ENCODE measurements at places on chromosomes 6 and 20.

DNA sequence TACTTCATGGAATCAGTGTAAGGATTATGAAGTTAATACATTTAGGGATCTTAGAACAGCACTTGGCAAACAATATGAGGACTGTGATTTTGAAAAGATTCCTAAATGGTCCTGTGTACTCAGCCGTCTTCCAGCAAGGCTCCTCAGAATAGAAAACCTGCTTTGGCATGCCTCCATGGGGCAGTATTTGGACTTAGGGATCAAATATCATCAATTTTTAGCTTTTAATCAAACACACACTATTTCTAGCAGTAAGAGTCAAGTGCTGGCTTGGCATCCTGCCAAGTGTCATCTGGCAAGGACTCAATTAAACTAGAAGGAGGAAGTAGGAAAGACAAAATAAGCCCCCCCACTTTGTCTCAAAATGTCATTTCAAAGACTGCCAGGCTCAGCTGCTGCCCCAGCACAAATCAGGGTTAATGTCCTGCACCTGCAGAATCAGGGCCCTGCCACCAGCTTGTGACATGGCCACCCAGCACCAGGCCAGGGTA, 40.8 kb downstream of the IYD start:
- DNase-seq, result no peak

DNA sequence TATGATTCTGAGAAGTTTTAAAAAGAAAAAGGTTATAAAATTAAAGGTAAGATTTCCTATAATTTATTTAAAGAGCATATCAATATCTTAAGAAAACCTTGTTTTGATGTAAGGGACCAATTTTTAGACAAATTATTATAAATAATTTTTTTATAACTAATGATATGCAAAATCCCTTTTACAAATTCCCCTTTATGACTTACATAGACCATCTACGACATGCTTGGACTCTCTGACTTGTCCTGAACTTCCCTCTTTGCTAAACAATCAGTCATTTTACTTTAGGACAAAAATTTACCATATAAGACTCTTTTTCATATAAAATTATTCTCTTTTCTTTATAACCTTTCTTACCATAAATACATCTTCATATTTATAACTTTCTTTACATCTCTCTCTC, 15.3 kb upstream of the ANGPT4 start:
- no peak for DNase-seq

- DNase-seq, result no peak
These were observed 105.0 kb downstream of the SLC24A3 start for GRCh38 chr20:19317237-19318069.

- no peak for DNase-seq
These were observed 11.3 kb downstream of the SIRPA start for GRCh38 chr20:1906361-1907051.

GRCh38 chr6:53611342-53611741, 54.2 kb downstream of the KLHL31 start:
- DNase-seq, result no peak

GRCh38 chr6:118935331-118935668, 341 bp upstream of the MCM9 start:
- no peak for DNase-seq

DNA sequence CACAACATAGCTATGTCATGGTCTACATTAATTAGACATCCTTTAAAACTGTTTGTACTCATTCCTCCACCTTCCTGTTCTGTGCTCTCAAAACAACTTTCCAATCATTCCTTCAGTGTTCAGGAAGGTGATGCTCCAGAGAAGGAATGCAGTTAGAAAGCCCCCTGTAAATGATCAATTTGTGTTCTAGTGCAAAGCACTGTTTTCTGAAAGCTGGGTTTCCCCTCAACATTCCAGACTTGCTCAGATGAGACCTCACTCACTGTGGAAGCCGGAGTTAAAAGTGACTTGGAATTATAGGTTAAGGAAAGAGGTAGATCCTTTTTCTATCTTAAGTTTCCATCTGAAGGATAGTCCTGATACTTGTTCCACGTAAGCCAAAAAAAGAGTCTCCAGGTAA, 95.9 kb downstream of the BMP2 start:
- DNase-seq, result no peak

GRCh38 chr6:63683071-63683603, 47.5 kb downstream of the PHF3 start:
- DNase-seq, result no peak

DNA sequence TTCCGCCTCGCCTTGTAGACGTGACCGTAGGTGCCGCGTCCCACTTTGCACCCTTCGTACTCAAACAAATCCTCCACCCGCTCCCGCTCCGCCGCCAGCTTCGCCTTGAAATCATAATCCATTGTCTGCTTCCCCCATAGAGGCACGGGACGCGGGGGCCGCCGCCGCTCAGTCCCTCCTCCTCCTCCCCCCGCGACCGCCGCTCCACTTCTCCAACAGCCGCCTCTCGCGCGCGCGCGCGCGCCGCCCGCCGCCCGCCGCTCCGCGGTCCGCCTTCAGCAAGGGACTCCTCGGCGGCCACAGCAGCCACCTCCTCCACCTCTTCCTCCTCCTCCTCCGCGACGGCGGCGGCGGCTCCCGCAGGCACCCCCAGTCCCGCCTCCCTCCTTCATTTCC, 256 bp downstream of the CDK19 start:
- no peak for DNase-seq

- no peak for DNase-seq
These were observed 70.9 kb downstream of the QKI start for GRCh38 chr6:163485388-163485851.

GRCh38 chr6:26550250-26550993, 12.3 kb downstream of the HMGN4 start:
- DNase-seq, result peak; percentile 92

DNA sequence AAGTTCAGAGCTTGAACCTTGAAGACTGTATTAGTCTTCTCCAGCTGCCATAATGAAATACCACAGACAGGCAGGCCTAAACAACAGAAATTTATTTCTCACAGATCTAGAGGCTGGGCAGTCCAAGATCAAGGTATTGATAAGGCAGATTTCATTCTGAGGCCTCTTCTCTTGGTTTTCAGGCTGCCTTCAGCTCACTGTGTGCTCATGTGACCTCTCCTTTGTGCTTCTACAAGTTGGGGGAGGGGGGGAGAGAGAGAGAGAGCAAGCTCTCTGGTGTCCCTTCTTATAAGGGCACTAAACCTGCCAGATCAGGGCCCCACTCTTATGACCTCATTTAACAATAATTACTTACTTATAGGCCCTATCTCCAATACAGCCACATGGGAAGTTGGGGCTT, 102.6 kb upstream of the RSPO3 start:
- no peak for DNase-seq

DNA sequence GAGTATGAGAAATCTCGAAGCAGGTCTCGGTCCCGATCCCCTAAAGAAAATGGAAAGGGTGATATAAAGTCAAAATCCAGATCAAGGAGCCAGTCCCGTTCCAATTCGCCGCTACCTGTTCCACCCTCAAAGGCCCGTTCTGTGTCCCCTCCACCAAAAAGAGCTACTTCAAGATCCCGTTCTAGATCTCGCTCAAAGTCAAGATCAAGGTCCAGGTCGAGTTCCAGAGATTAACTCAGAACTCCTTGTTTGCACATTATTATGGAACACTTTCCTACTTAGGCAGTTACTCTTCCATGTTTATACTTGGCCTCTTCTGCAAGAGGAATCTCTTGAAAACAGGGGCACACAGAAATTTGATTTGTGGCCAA, 3.1 kb downstream of the SRSF6 start:
- no peak for DNase-seq

DNA sequence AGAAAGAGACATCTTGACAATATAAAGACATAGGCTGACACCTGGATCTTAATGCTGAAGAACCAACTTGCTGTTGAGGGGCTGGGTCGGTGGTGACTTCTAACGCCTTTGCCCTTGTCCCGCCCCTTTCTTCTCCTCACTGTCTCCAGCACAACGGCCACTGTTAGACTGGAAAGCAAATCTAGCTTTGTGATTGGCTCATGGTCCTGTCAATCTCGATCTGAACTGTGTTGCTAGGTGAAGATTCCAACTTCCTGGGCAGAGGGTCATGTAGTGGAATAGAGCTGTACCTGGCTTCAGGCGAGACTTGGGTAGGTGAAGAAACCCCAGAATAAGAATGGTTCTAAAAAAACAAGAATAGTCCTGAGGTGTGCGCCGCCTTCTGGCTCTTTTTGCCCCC, at the start of gene PGK2:
PGK2 (minus strand) TSS at position 110 of the 400 bp plus-strand sequence; CDS start at position 12, 98 bp downstream.
- DNase-seq, result peak; percentile 13

DNA sequence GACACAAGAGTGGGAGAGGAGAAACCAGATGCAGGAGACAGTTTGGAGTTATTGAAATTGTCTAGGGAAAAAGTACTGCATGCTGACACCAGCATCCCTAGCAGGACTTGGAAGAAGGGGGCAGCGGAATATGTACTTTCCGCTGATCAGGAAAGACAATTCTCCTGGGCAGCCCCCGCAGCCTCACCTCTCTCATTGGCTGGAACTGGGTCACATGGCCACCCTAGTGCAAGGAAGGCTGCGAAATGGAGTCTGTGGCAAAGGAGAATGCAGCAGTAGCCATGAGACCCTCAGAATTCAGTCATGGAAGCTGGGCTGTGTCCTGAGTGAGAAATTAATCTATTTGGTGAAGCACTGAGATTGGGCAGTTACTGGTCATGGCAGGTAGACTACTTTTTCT, 131.3 kb downstream of the CLIC5 start:
- no peak for DNase-seq

DNA sequence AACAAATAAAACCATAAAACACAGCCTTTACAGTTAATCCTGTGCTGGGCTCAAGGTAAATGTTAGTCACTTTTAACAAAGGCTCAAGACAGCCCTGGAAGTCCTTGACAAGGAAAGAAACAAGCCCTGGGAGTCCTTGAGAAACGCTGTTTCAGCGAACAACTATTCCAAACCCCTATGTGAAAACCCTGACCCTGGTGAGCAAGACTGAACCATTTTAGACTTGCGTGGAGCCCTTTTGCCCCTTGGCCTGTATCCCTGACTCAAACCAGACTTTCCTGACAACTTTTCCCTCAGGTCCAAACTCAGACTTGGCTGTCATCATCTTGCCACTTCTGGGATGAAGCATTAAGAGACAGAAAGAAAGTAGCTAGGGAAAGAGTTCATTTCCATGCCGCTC, 180.4 kb downstream of the AIG1 start:
- DNase-seq, result no peak

GRCh38 chr20:5888041-5888440, 62.3 kb downstream of the TRMT6 start:
- no peak for DNase-seq

DNA sequence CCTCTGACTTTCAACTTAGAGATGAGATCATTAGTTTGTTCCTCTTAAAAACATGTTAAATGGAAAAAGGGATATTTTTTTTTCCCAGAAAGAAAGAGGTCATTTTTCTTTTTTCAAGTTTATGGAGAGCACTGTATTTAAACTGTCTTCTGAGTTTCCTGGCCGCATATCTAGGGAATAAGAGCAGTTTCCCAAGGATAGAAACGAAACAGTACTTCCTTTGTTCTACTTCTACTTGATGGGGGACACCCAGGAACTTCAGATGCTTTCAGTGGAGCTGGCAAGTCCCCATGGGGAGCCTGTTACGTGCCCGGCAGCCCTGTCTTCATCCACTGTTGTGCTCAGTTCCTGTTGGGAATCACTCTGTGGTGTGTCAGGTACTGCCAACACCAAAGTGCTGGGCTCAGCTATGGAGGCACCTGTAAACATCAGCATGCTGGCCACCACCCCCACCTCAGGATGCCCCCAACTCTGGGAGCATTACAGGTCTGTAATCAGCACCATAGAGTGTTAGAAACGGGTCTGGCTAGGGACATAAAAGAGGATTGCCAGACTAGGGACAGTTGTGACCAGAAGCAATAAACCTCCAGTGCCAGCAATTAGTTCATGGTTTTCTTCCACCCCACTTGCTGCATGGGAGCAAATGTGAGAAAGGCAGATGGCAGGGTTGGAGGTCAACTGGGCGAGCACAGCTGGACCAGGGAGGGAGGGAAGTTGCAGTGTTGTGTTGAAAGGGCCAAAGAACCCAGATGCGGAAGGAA, 221.7 kb upstream of the ECI2 start:
- no peak for DNase-seq

DNA sequence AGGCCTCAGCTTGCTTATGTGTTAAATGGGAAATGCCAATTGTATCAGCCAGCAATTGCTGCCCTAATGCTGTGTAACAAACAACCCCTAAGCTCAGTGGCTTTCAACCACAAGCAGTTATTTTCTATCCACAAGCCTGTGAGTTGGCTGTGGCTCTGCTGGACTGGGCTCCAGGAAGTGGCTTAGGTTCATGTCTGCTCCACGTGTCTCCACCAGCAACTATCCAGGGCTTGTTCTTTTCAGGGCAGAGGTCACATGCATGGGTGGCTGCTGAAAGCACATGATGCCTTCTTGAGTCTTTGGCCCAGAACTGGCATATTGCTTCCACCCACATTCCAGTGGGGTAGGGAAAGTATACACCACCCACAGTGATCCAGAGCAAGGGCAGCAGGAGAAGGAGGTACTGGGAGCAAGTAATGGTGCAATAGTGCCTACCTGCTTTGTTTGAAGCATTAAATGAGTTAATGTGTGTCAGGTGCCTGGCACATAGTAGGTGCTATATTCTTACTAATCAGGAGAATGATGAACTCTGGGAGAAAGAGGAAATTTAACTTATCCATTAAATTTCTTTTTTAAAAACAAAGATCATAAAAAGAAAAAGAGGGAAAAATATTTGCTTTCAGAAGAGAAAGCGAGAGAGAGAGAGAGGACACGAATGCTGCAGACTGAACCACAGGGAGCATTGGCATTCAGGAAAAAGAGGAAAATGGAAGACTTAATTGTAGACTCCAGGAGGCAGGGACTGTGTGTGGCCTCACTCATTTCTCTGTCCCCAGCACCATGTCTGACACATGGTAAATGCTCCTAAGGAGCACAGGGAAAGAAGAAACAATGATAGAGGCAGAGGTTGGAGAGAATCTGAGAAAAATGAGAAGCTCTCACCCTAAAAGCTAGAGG, 25.2 kb upstream of the RNF24 start:
- no peak for DNase-seq

GRCh38 chr6:39181333-39181732, 47.9 kb downstream of the KCNK5 start:
- no peak for DNase-seq

- DNase-seq, result no peak
These were observed 8.9 kb upstream of the TNFRSF6B start for GRCh38 chr20:63687419-63688178.

- DNase-seq, result no peak
These were observed 137.2 kb downstream of the MAP3K4 start for GRCh38 chr6:161128680-161129196.
